ENCODE measurements at places on chromosomes 13 and 19.

- DNase-seq, result no peak
Measured at GRCh38 chr19:31675193-31675913, 326.1 kb upstream of the TSHZ3 start.

DNA sequence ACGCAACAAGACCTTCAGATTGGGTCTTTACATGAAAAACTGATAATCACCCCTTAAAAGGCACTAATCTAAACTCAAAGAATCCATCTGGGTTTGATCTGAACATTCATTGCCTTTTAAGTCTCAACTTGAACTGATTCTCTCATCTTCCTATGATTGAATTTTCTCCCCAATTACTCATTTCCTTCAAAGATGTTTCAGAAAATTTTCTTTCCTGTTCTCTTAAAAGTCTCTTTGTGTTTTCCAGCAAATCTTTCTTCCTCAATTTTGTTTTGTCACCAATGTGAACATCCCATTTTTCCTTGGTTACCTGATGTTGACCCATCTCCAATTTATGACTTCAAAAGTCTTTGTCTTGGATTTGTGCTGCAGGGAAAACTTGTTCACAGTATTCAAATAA is 234.3 kb downstream of the DACH1 start:
- DNase-seq, result no peak

DNA sequence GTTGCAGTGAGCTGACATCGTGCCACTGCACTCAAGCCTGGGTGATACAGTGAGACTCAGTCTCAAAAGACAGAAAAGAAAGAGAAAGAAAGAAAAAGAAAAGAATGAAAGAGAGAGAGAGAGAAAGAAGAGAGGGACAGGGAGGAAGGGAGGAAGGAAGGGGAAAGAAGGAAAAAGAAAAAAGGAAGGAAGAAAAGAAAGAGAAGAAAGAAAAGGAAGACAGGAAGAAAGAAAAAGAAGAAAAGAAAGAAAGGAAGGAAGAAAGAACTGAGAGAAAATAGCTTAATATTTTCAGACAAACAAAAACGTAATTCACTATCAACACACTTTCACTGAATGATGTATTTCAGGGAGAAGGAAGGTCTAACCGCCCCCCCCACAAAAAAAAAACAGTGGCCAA is 39.3 kb downstream of the ESD start:
- no peak for DNase-seq

DNA sequence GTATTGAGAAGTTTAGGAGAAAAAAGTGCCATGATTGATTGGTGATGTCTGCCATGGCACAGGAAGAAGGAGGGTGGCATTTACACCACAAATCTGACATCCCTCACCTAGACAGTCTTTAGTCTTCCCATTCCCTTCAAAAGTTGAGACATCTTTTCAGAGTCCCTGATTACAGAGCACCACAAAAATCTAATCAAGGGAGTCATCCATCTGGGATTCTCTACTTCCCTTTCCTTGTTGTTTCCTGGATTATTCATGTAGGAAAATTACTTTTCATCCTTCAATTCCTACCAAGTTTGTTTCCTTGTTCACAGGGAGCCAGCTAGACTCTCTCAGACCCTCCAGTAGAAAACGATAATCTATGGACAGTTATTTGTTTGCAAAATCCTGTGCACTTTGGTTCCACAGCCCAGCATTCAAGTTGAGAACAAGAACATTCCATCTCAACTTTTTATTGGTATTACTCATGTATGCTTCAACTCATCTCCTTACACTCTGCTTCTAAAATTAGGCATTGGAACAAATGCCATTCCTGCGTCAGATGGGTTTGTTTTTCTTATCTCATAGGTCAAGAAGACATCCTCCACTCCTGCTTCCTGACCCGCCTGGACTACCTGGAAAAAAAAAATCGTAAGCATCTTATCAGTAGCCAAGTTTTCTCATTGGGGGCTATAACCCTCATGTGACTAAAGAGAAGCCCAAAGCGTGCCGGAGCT is 259.9 kb downstream of the FOXO1 start:
- DNase-seq, result no peak

- no peak for DNase-seq
Measured at GRCh38 chr13:86425170-86425815, 626.1 kb upstream of the SLITRK6 start.

DNA sequence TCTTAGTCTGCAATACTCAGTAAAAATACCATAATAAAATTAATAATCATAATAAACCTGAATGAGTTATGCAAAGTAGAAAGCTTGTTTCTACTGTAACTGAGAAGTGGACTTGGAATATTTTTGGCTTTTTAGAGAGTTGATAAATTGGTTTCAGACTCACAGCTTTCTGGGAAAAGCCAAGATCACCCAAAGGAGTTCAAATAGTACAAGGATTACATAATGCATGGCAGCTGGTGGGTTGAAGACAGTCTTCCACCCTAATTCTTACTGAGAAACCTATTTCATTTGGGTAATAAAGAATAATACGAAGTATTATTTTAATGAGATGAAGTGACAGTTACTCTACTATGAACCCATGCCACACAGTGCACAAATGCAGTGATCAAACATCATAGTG is 139.4 kb upstream of the KLF12 start:
- DNase-seq, result no peak
